KBM-7 (cell line): ENCODE measurements at places on chromosomes 3 and 15.

GRCh38 chr3:53691349-53691748 lies 154.9 kb downstream of the CHDH start:
- DNase-seq: no peak

- no peak for DNase-seq
Observed at GRCh38 chr3:67346081-67346480, 308.3 kb downstream of the SUCLG2 start.

GRCh38 chr15:56837273-56837672 lies 81.2 kb upstream of the TCF12 start:
- DNase-seq: no peak

- peak; percentile 7 for DNase-seq
Observed at GRCh38 chr3:30934208-30934550, 39.7 kb upstream of the GADL1 start.

- no peak for DNase-seq
Observed at GRCh38 chr3:31055757-31056156, 161.3 kb upstream of the GADL1 start.

DNA sequence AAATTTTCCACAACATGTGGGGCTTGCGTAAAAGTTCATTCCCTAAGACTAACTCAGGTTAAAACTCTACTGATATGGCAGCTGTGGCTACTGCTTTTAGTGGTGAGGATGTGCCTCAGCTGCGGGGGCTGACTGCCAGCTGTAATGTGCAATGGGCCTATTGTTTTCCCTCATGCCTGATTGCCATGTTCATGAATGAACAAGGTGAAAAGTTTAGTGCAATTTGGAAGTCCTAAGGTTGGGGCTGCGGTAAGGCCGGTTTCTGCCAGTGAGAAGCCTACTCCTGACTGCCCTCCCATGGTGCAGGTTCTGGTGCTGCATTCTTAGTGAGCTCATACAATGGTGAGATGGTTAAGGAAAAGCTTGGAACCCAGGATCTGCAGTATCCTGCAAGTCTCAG lies 10.9 kb upstream of the ALDH1L1 start:
- no peak for DNase-seq

- no peak for DNase-seq
Observed at GRCh38 chr3:158769952-158770740, 31.7 kb upstream of the MFSD1 start.

- no peak for DNase-seq
Observed at GRCh38 chr3:193640728-193641439, 47.9 kb downstream of the OPA1 start.

- peak; percentile 11 for DNase-seq
Observed at GRCh38 chr3:39639344-39640236, 169.8 kb upstream of the MYRIP start.

DNA sequence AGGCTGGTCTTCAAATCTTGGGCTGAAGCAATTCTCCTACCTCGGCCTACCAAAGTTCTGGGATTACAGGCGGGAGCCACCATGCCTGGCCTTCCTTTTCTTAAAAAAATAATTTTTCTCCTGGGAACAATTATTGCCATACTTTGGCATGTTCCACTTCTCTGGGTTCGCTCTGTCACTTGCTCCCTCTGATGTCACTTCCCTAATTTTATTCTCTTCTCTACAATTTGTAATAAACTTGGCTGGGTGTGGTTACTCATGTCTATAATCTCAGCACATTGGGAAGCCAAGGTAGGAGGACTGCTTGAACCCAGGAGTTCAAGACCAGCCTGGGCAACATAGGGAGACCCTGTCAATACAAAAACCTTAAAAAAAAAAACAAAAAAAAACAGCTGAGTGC lies 6.1 kb upstream of the IMPDH2 start:
- DNase-seq: no peak

- no peak for DNase-seq
Observed at GRCh38 chr15:56906766-56907165, 11.7 kb upstream of the TCF12 start.

DNA sequence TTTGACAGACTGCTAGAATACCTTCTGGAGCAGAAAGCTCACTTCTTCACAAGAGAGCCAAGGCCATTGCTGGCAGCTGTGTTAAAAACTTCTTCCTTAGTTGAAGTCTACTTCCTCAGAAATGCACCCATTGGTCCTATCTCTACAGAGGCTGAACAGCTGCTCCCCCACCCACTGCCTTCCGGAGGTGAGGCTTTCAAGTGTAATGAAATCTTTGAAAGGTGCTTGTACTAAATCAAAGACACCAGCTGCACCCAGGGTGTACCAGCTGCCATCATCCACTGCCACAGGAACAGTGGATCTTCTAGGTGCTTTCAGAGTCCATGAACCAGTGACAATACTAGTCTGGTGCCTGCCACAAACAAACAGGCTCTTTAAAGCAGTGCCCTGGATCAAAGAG lies 26.4 kb upstream of the HERC1 start:
- no peak for DNase-seq

- DNase-seq: no peak
Observed at GRCh38 chr3:29606416-29606815, 325.5 kb downstream of the RBMS3 start.

DNA sequence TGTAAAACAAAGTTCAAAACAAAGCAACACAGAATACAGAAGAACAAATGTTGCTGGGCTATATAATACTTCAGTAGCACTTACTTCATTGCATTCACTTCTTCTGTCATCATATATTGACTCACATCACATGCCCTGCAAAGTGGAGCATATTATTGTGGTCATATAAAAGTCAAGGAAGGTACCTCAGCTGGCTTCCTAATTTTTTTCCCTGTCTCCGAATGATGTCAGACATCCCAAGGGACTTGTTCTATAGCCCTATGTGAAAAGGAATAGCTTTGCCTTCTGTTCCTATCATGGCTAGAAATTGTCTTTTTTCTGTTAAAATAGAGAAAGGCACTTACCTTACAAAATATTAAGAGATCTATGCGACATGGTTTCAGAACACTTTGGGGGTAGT lies 109.4 kb downstream of the LRTM1 start:
- DNase-seq: no peak

DNA sequence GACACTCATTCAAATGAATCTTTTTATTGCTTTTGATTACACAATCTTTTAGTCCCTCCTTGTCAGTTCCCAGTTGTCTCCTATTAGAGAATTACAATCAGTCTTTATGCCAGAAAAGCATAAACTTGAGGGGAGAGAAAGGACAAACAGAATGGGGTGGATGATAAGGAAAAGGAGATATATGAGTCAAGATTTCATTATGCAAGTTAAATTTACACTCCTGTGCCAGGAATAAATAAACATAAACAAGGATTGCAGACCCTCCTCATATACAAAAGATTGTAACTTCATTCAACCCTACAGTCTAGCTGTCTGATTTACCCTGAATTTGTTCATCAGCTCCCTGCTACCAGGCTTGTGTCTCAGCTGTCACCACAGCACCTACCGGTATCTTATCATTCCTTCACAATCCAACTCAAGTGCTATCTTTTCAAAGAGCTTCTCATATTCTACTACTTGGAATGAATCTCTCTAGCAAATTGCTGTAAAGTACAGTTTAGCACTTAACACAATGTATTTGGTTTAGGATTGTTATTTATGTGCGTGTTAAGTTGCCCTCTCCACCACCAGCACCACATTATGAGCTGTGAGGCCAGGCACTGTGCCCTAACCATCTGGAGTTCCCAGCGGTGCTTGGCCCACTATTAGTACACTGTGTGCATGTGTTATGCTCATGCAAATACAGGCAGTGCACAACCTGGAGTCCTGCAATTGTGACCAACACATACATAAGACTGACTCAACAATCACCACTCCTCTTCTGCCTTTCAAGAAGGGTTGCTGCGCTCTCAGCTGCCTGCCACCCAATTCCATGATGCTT lies 504.1 kb downstream of the TBL1XR1 start:
- no peak for DNase-seq

GRCh38 chr3:77134769-77135168 lies 94.9 kb downstream of the ROBO2 start:
- DNase-seq: no peak

DNA sequence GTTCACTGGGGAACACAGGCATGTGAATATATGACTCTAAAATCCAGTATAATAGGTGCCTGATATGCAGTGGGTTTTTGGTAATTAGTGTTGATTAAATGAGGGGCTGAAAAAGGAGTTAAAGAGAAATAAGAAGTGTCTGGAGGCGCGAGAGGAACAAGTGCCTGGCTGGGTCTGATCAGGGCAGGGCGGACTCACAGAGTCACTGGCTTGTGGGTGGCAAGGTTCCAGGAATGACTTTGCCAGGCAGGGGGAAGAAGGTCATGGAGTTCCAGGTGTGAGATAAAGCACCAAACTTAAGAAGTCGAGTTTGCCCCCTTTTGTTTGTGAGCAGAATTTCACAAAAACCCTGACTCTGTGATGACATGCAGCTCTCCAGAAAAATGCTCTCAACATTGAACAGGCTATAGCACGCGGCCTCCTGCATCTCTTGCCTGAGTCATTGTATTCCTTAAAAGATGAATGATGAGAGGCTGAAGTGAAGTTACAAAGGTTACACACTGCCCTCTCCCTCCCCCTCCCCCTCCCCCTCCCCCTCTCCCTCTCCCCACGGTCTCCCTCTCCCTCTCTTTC lies 63.0 kb upstream of the LMCD1 start:
- DNase-seq: no peak

- no peak for DNase-seq
Observed at GRCh38 chr3:64852738-64853137, 164.9 kb upstream of the ADAMTS9 start.

GRCh38 chr3:41299036-41299435 lies 99.7 kb downstream of the CTNNB1 start:
- DNase-seq: no peak

GRCh38 chr15:81091889-81092558 lies 42.0 kb upstream of the CFAP161 start:
- DNase-seq: peak; percentile 75

DNA sequence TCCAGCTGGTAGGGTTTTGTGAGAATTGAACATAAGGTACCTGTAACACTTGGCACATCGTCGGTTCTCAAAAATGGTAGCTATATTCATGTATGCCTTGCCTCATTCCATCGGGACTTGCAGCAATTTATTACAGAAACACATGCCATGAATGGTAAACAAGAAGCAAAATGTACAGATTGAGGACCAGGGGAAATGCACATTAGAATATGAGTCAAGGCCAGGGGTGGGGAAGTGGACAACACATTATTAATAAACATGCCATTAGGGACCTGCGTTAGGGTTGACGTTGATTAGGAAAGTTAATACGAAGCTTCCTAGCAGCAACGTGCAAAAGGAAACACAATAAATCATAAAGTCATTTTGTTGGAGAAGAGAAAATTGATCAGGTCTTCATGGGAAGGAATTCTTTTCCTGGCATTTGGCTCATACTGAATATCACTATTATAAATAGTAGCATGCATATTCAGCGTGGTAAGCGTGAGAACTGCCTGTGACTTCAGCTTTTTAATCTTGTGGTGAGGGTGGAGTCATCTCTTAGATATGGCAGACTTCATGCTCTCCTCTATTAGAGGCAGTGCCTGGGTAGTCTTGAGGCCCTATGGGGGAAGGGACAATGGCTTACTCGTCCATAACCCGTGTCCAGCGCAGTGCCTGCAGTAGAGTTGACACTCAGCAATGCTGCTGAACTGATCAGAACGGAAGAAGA lies 184.9 kb downstream of the SV2B start:
- no peak for DNase-seq

GRCh38 chr15:74595271-74595670 lies 20.4 kb upstream of the CLK3 start:
- DNase-seq: no peak

- DNase-seq: no peak
Observed at GRCh38 chr3:171907761-171908160, 64.6 kb downstream of the TMEM212 start.

DNA sequence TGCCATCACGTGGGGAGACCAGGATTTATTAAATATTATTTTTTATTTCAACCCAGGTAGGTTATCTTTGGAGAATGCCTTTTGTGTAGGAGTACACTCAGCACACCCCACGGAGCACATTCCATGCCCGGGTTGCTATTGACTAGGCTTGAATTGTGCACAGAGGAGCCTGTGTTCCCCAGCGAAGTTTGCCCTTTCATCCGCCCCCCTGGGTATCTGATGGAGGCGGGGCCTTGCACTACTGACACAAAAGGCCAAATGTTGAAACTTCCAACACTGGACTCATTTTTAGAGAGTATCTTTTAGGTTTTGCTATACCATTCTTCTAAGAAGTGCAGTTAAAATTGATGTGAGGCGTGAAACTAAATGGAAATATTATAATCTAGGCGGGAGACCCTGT lies 39.3 kb upstream of the PPP4R2 start:
- no peak for DNase-seq

GRCh38 chr3:100606894-100607512 lies 2.4 kb upstream of the ADGRG7 start:
- DNase-seq: no peak

DNA sequence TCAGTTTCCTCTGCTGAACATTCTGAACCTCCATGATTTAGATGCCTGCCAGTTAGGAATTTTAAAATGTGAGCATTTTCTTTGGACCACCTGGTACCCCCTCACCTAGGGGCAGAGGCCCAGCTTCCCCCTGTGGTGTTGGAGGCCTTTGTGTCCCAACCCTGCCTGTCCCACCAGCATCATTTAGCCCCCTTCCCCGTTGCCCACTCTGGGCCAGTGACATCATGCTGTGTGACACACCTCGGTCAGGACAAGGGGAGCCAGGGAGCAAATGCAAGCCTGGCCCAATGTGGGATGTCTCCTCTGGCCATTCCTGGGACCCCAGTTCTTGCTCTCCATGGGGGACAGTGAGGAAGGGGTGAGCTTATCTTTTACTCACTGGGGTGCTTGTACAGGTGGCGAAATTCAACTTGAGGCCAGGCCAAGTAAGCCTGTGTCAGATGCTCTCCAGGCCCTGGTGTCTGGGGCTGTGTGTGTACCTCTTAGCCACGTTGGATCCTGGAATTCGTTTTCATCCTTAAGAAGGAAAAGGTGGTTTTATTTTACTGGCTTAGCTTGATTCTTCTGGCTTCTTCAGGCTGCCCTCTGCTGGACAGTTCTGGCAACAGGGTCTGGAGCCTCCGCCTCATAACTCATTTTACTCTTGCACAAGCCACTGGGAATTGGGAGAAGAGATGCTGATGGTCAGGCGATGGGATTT lies 49.7 kb upstream of the MYZAP start:
- peak; percentile 64 for DNase-seq

- no peak for DNase-seq
Observed at GRCh38 chr15:20368974-20369373, 172.6 kb downstream of the GOLGA6L6 start.

GRCh38 chr3:153399636-153400035 lies 237.6 kb downstream of the RAP2B start:
- DNase-seq: no peak

GRCh38 chr15:91499774-91500383 lies 353.6 kb upstream of the SLCO3A1 start:
- no peak for DNase-seq

- no peak for DNase-seq
Observed at GRCh38 chr3:27507515-27508266, 23.5 kb upstream of the SLC4A7 start.

DNA sequence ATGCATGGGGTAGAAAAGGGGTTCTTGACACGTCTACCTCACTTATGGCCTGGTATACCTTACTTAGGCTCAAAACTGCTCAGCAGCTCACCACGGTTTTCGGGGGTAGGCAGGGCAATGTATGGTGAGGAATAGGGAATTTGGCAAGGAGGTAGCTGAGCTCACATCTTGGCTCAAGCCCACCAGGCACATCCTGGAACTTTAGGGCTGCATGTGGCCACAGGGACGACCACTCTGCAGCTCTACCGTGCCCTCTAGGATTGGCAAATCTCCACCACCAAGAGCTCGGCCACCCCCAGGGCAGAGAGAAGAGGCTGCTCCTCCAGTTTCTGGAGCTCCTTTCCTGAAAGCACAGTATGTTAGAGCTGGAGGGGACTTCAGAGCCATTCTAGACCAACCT lies 69.7 kb downstream of the MRPL46 start:
- DNase-seq: no peak

- no peak for DNase-seq
Observed at GRCh38 chr3:163450698-163451097, 1627.6 kb downstream of the SI start.
